ENCODE measurements at places on chromosomes 1 and 21. TPM values are rescaled to one million over a fixed set of nuclear protein-coding genes. Genes with fewer than 3 reads are reported as not detected.

ASH1L gene
- total RNA-seq, result 14.6 TPM

PHACTR4 gene
- 9.1 TPM for total RNA-seq

LCE1C gene
- total RNA-seq, result not detected

GJA8 gene
- not detected for total RNA-seq

MROH9 gene
- total RNA-seq, result not detected

CDC42 gene
- total RNA-seq, result 319 TPM

DLGAP3 gene
- total RNA-seq, result under 0.01 TPM

KCNJ6 gene
- total RNA-seq, result under 0.01 TPM
